ENCODE measurements at places on chromosomes 5 and 9. TPM values are rescaled to one million over a fixed set of nuclear protein-coding genes. Genes with fewer than 3 reads are reported as not detected.
A peak's percentile ranks its signal among the peaks of the same experiment; 100 is the strongest.

DNA sequence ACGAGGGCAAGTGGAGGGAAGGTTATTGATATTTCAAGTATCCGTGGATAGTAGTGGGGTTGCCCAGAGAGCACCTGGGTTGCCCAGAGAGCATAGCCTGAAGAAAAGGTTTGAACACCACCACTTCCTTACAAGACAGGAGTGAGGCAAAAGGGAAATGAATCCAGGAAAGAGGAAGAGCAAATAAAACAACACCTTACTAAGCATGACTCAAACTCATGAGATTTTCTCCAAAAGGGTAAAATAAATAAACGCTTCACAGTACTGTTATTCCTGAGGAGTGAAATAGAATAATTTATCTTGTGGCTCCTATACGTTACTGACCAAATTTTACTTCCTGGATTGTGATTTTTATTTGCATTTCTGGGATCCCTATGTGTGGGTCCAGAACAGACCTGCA, 65.2 kb upstream of the PTPRD start:
- no peak for DNase-seq

DNA sequence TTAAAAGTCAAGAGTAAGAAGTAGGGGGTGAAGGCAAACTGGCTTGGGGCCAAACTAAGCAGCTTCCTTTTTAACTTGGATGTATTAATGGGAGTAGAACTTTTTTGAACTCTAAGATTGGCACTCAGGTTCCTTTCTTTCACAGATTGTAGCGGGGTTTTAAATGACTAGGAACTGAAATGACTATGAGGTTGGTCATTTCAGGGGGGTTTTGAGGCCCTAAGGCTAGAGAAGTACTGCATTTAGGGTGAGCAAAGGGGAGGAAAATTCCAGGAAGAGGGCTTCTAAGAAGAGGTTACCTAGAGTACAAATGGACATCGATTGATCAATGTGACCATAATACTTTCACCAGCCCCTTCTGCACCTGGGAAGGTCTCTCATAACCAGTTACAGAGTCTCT, 381.8 kb downstream of the MLLT3 start:
- DNase-seq: no peak

DNA sequence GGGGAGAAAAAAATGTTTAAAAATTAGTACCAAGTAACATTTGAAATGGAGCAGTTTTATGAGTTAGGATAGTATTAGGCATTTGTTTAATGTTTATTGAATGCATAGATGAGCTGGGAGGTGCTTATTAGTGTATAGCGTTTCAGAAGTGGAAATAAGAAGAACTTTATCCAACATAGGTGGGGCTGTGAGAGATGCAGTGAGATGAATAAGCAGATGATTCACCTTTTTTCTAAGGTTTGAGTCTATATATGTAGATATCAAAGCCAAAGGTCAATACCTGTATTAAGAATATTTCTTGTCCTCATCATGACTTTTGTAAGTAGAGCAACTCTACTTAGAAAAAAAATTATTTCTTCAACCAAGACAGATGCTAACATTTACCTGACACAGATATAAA, 54.6 kb upstream of the POU4F3 start:
- no peak for DNase-seq

GRCh38 chr5:59358005-59358861, 535.3 kb downstream of the PDE4D start:
- DNase-seq: peak; percentile 94

DNA sequence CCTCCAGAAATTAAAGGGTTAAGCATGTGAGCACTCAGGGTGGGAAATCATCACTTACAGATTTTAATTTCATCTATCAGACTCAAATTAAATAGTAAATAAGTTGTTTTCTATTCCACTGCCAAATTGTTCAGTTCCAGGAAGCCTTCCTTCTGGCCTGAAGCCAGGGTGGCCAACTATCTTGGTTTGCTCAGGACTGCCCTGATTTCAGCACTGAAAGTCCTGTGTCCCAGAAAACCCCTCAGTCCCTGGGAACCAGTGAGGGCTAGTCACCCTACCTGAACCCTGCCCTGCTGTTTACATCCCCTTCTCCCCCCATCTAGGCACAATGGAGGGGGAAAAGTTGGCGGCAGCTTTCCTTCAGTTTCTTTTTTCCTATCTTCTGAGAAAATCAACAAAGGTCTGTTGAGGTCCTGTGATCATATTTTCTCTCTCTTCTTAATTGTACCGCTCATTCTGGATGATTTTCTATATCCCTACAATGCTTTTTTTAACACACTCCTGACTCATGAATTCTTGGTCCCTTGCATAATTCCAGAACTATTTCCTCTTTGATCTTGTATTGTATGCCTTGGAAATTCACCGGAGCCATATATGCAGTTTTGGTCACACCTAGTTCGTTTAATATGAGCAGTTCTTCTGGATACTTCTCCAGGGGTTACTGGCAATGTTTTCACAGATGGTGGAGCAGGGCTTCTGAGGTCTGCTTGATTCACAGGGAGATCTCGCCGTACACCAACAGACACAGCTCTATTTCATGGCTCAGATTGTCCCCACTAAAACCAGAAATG, 103.8 kb downstream of the MAP1B start:
- peak; percentile 72 for DNase-seq

GRCh38 chr5:68086857-68087256, 128.7 kb upstream of the PIK3R1 start:
- peak; percentile 56 for DNase-seq

- DNase-seq: peak; percentile 6
Measured at GRCh38 chr5:154967421-154968024, 26.6 kb downstream of the MRPL22 start.

- DNase-seq: peak; percentile 89
Measured at GRCh38 chr9:5832538-5833529, at the start of gene ERMP1. Gene ERMP1 (minus strand): TSS chr9:5833117. CDS start chr9:5833027, 90 bp downstream.

- peak; percentile 51 for DNase-seq
Measured at GRCh38 chr9:106758911-106759310, 104.1 kb upstream of the ZNF462 start.

DNA sequence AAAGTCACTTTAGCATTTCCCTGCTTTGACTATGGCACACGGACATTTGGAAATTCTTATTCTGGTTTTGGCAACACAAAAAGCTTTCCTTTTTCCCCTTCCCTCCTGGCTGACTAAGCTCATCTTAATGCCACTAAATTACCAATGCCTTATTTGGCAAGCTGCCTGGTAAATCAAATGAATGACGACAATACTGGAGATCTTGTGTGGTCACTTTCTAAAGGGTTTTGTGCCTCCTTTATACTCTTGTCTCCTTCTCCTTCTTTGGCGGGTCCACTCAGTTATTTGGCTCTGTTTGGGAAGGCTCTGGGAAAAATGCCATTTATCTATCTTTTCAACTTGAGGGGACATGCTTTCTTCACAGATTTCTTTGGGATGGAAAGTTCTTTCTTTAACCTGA, 34.9 kb downstream of the SH3GL2 start:
- peak; percentile 41 for DNase-seq

DNA sequence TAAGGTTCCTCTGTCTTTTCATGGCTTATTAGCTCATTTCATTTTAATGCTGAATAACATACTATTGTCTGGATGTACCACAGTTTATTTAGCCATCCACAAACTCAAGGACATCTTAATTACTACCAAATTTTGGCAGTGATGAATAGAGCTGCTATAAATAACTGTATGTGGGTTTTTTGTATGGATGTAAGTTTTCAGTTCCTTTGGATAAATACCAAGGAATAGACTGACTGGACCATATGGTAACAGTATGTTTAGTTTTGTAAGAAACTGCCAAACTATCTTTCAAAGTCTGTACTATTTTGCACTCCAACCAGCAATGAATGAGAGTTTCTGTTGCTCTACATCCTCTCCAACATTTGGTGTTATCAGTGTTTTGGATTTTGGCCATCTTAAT, 38.7 kb downstream of the SCAMP1 start:
- no peak for DNase-seq

GRCh38 chr5:89849830-89850512, 559.6 kb downstream of the CETN3 start:
- DNase-seq: peak; percentile 6

GRCh38 chr5:107671742-107672210, 1.0 kb upstream of the EFNA5 start:
- peak; percentile 43 for DNase-seq

GRCh38 chr9:125511789-125512660, 195.0 kb downstream of the MAPKAP1 start:
- DNase-seq: peak; percentile 90

DNA sequence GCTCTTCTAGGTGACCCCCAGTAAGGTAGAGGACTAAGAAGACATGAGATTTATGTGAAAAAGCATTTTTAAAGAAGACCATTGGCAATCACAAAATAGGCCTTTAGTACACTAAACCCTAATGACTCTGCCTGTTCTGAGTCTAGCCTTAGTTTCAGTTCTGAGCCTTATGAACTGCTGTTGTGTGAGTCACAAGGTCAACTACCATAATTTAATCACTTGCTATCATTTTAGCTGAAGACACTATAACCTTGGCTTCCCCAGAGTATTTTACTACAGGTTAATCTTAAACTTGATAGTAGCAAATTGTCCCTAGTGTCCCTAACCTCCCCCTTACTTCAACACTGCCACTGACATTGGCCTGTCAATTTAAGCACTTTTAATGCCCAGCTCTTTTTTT, 34.4 kb downstream of the APC start:
- peak; percentile 23 for DNase-seq

DNA sequence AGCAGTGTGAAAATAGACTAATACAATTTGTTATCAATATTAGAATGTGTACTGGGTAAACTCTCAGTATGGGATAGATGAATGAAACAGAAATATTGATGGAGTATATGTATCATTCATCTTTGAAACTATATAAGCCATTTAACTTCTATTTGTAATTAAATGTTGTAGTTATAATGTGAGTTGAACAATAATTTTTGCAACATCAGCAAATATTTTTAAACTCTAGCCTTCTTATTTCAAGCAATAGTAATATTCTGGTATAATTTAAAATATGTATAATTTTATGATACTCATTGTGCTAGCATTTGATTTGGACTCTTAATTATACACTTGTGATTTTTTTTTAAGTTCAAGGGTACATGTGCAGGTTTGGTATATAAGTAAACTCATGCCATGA, 59.6 kb upstream of the RGMB start:
- DNase-seq: no peak

DNA sequence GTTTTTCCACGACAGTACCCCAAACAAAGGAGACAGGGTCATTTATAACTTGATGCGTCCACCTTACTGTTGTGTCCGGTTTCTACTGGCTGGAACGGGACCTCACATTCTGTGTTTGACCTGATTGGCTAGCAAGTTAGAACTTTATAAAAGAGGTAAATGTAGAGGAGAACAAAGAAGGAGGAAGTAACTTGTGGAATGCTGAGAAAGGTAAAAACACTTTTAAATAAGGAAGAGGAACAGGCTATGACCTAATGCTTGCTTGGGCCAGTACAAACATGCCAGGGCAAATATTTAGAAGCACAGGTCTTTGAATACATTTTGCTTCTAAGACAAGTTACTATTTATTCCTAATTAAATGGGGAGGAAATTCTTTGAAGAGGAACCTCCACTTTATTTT, 251.6 kb downstream of the KIAA0825 start:
- DNase-seq: no peak

GRCh38 chr9:113989017-113989713, 88.9 kb downstream of the AMBP start:
- peak; percentile 70 for DNase-seq

DNA sequence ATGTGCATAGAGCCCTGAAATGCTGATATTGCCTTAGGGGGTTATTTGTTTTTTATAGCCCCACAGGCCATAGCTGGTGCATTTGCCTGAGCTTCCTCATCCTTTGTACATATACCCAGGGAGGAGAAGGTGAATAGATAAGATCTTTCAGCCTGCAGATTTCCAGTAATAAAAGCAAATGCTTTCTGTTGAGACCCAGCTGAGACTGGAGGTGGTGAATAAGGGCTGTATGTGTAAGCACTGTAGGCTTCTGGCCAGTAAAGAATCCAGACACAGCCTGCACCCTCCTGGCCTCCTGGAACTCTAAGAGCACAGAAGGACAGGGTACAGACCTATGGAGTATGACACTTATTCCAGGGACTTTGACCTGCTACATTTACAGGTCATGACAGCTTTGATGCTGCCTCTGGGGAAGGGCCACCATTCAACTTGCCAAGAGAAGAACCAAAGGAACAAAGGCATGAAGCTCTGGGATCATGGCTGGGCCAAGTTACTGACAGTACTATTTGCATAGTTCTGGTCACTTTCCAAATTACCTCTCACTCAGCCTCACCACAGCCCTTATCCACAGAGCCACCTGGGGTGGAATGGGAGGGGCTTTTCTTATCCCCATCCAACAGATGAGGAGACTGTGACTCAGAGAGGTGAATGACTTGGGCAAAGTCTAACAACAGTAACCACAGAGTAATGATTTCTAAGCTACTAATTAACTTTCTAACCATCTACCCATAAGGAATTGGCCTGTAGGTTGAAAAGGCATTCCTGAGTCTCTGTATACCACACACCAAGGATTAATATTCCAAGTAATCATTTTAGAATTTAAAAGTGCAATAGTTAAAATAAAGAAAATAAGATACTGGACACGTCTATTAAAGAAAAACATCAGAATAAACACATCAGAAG, 604.5 kb upstream of the KLF4 start:
- no peak for DNase-seq

GRCh38 chr5:151589878-151590570, 1.1 kb downstream of the FAT2 start:
- no peak for DNase-seq

GRCh38 chr5:17157294-17157693, 60.1 kb upstream of the BASP1 start:
- peak; percentile 82 for DNase-seq

- DNase-seq: no peak
Measured at GRCh38 chr9:123085916-123086315, 52.4 kb downstream of the GPR21 start.

DNA sequence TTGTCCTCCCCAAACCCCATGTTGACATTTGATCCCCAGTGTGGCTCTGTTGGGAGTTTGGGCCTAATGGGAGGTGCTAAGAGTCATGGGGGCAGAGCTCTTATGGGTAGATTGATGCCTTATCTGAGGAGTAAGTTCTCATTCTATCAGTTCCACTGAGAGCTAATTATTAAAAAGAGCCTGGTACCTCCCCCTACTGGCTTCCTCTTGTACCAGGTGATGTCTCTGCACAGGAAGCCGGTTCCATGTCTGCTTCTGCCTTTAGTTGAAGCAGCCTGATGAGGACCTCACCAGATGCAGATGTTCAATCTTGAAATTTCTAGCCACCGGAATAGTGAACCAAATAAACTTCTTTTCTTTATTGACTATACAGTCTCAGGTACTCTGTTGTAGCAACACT, 10.8 kb downstream of the GABRB2 start:
- no peak for DNase-seq

DNA sequence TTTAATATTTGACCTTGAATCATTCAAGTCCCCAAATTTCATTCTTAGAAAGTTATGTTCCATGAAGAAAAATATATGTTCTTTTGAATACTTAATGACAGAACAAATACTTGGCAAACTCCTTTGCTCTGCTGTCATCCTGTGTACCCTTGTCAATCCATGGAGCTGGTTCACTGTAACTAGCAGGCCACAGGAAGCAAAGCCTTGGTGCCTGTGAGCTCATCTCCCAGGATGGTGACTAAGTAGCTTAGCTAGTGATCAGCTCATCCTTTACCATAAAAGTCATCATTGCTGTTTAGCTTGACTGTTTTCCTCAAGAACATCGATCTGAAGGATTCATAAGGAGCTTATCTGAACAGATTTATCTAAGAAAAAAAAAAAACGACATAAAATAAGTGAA, 65.4 kb downstream of the WDR41 start:
- peak; percentile 55 for DNase-seq

Gene TMOD1
- 0.97 TPM for total RNA-seq

Gene SOHLH1
- not detected for total RNA-seq

Gene OR2V1
- total RNA-seq: not detected

Gene DBH
- total RNA-seq: not detected

Gene ARHGEF28
- total RNA-seq: 40.2 TPM

Gene INSL6
- total RNA-seq: 0.64 TPM

Gene GRM6
- not detected for total RNA-seq
